ENCODE measurements at places on chromosomes 1 and 21.

- no peak for DNase-seq
These were observed 909.1 kb downstream of the NCAM2 start for GRCh38 chr21:21907271-21907670.

GRCh38 chr1:100476735-100477290 is 61.1 kb upstream of the GPR88 start:
- no peak for DNase-seq

GRCh38 chr1:58017641-58018040 is 528.9 kb downstream of the OMA1 start:
- no peak for DNase-seq

- no peak for DNase-seq
These were observed 308.0 kb downstream of the HMCN1 start for GRCh38 chr1:186042230-186042629.

GRCh38 chr1:226403201-226404034 is 4.5 kb downstream of the PARP1 start:
- DNase-seq, result no peak

DNA sequence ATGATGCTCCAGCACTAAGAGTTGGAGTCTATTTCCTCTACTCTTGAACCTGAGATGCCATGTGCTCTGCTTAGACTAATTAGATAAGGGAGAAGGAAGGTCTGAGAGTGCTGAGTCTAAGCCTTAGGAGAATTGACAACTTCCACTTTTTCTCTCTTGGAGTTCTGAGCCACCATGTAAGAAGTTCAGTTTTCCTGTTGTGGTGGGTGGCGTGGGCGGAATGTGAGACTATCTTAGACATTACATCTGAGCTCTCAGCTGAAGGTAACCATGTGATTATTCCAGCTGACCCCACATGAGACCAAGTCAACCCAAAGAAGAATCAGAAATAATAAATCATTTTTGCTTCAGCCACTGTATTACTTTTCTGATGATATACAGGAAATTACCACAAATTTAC is 404.5 kb upstream of the LRRC7 start:
- DNase-seq, result no peak

DNA sequence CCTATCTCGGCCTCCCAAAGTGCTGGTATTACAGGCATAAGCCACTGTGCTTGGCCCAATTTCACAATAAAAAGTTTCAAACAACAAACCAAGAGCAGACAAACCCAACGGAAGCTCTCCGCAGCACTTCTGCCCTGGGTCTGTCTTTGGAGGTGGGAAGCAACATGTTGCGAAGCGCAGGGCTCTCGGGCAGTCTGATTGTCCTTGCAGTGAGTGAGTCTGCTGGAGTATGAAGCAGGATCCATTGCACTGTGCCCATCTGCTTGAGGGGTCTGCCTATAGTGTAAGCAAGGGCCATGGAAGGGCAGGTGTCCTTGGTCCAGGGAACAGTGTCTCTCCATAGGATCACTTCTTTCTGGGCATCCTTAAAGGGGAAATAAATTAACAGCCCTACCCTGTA is 14.6 kb upstream of the PARP1 start:
- DNase-seq, result no peak

GRCh38 chr1:186418503-186418902 is 42.4 kb downstream of the PDC start:
- DNase-seq, result no peak

DNA sequence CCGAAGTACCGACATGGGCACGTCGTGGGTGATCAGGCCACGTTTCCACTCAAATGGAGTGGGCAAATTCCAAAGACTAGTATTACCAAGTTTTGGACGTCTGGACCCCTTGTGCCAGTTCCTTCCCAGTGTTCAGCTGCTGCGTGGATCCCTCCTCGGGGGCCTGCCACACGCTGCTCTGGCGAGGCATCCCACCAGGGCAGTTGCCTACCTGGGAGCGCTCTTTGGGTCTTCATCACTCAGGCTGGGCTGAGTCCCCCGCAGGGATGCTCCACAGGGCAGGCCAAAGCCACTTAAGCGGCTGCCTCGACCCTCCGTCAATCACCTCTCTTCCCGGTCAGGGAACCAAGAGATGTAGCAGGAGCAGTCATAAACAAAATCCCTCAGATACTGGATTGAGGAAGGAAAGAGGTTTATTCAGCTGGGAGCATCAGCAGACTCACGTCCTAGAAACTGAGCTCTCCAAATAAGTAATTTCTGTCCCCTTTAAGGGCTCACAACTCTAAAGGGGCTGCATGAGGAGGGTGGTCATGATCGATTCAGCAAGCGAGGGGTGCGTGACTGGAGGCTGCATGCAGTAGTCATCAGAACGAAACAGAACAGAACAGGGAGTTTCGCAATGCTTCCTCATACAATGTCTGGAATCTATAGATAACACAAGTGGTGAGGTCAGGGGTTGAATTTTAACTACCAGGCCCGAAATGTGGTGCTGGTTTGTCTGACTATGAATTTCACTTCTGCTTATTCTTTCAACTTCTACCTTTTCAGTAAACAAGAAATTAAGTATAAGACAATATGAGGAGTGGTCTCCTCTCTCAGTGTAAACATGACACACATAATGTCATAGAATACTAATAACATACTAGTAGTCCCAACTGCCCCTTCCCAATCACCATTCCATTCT is 998.6 kb upstream of the NCAM2 start:
- no peak for DNase-seq

DNA sequence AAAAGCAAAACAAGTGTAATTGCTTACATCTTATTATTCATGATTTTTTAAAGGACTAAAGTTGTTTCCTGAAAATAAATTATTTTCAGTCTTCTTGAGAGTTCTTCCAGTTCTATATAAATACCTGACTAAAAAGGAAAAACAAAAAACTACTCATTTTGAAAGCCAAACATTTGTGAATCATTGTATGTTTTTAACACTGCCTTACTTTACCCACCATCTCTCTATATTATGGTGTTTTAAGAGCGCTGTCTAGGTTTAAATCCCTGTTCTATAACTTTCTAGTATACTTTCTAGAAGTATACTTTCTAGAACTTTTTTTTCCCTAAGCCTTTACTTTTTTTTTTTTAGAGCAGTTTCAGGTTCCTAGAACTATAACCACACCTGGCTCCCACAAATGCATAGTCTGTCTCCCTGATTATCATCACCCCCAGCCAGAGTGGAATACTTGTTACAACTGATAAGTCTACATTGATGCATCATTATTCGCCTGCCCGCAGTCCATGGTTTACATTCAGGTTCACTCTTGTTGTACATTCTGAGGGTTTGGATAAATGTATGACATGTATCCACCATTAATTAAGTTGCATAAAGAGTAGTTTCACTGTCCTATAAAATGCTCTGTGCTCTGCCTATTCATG is 9.8 kb downstream of the RSBN1 start:
- DNase-seq, result no peak

DNA sequence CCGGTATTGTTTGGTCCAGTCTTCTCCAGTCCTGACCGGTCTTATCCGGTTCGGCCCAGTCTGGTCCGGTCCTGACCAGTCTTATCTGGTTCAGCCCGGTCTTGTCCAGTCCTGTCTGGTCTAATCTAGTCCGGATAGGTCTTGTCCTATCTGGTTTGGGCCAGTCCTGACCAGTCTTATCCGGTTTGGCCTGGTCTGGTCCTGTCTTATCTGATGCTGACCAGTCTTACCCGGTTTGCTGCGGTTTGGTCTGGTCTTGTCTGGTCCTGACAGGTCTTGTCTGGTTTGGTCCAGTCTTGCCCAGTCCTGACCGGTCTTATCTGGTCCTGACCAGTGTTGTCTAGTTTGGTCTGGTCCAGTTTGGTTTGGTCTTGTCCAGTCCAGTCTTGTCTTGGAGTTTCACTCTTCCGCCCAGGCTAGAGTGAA is 30.1 kb downstream of the DHX9 start:
- no peak for DNase-seq

DNA sequence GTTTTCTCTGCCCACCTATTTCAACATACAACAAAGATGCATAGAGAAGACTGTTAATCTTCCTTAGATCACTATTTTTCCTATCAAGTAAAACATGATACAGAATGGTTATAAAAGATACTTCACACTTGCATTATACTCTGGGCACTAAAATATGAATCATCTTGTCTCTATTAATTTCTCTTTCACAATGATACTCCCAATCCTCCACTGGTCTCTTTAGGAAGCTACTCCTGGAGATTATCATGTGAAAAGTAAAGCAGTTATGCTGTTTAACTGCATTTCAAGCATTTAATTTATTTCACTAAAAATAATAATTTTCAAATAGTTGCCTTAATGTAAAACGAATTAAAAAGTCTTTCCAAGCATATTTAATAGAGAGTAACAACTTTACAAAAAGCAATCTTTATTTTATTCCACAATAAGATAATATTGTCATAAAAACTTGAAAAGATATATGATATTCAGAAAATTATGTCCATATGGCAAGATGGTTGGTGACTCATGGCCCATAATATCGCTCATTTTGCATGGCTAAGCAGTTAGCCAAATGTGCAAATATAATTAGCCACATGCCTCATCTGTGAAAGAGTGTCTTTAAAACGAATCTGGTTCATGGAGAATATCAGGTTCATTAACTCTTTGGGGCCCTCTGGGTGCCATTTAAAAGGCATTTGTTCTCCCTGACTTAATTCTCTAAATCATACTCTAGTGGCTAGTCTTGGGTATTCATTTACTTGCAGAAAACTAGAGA is 1569.0 kb upstream of the B3GALT2 start:
- no peak for DNase-seq
